Activated CD4-positive, alpha-beta memory T cell treated with anti-CD3 and anti-CD28 coated beads for 36 hours (primary cell): ENCODE measurements at places on chromosomes 5 and 9. TPM values are rescaled to one million over a fixed set of nuclear protein-coding genes. Genes with fewer than 3 reads are reported as not detected.

The PCDHGC5 gene
- total RNA-seq, result not detected

The ENTPD2 gene
- not detected for total RNA-seq

The PCDHB3 gene
- total RNA-seq, result not detected

The PCDHGB6 gene
- 0.07 TPM for total RNA-seq

The FBN2 gene
- total RNA-seq, result not detected

The FCN2 gene
- not detected for total RNA-seq

The SH2D3C gene
- total RNA-seq, result 35.3 TPM

The CCL19 gene
- not detected for total RNA-seq

The TMEFF1 gene
- 0.24 TPM for total RNA-seq

The FBP2 gene
- not detected for total RNA-seq

The SAP30L gene
- 34.2 TPM for total RNA-seq

The C5orf52 gene
- not detected for total RNA-seq

The ANKRD34B gene
- total RNA-seq, result not detected

The DNAJB5 gene
- total RNA-seq, result 12.0 TPM

The ZNF300 gene
- total RNA-seq, result 0.85 TPM

The LPCAT1 gene
- total RNA-seq, result 48.4 TPM

The CLPTM1L gene
- total RNA-seq, result 72.9 TPM

The IRX2 gene
- not detected for total RNA-seq

The SLC36A3 gene
- total RNA-seq, result not detected
